HCT116 (cell line): ENCODE measurements at places on chromosomes 12 and 14.

DNA sequence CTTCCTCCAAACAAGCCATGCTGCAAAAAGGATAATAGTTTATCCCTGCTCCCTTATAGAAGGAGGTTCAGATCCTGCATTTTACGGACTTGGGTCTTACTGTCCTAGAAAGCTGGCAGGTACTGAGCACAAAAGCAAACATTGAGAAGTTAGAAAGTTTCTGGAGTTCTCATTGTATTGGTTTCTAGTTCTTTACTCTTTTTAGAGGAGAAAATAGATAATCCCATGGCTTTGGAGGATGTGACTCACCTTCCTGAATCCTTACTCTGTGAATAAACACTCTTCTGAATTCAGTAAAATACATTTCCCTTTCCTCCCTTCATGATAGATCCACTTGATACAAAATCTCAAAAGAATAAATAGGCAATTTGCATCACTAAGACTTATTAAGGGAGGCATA lies 188.9 kb downstream of the NPAS3 start:
- DNase-seq: no peak

DNA sequence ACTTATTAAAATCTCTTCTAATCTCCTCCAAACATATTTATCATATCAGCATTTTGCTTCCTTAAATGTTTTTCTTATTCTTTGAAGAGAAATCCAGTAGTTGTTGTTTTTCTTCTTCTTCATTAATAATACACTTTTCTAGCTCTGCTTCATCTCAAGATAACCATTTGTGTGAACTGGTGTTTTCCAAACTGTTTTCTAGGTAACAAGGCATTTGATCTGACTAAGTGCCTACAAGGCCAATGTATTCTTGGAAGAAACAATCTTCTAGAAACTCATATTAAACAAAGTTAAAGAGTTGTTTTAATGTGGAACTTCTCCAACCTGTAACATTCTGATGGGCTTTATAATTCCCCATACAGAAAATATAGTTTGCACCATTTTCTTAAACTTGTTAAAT lies 30.8 kb upstream of the IFNG start:
- DNase-seq: no peak

DNA sequence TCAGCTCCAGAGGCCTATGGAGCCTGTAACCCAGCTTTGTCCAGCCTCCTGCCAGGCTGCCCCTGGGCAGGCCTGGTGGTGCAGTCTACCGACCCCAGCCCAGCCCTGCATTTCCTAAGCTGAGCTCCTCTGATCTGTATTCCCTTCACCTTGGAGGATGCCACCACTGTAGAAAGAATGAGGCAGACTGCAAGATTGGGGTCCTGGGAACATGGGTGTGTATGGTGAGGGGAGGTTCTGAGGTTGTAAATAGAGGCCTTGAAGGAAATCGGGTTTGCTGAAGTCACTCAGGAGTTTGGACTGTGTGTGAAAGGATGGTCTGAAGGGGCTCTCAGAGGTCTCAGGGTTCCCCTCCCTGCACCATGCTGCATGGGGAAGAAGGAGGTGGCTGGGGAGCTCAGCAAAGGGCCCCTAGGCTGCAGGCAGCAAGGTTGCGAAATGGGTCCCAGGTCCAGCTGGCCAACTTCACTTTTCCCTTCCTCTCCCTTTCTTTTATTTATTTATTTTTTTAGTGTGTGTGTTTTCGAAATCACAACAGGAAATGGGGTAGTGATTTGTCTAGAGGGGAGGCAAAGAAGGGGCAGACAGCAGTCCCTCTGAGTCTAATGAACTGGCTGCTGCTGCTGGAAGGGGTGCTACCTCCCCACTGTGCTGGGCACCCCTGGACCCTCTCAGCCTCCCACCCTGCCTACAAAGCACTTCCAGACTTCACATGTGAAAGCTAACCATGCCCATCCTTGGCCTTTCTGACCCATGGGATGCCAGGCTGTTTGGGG lies 1.2 kb upstream of the LRP1-AS start:
- no peak for DNase-seq

DNA sequence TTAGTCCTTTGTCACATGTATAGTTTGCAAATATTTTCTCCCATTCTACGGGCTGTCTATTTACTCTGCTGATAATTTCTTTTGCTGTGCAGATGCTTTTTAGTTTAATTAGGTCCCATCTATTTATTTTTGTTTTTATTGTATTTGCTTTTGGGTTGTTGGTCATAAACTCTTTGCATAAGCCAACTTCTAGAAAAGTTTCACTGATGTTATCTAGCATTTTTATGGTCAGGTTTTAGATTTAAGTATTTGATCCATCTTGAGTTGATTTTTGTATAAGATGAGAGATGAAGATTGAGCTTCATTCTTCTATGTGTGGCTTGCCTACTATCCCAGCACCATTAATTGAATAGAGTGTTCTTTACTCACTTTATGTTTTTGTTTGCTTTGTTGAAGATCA lies 1008.4 kb upstream of the ATXN7L3B start:
- no peak for DNase-seq

DNA sequence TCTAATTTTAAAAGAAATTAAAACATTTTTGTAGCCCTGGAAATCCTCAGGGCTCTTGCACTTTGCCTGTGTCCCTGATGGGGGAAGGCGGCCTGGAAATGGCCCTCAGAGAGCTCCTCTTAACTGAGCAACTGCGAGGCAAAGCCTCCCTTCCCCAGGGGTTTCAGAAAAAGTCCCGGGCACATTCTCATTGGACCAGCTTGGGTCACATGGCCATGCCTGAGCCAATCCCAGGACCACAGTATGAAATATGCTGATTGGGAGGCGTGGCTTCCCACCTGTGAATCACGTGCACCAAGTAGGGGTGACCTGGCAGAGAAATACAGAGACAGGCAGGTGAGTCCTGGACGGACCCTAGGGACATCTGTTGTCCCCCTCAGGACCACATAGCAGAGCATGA lies 90.4 kb upstream of the SFSWAP start:
- DNase-seq: no peak

- no peak for DNase-seq
Measured at GRCh38 chr12:86349196-86349595, 93.0 kb upstream of the MGAT4C start.
